ENCODE measurements at places on chromosomes 7 and 10.
A peak's percentile ranks its signal among the peaks of the same experiment; 100 is the strongest.

DNA sequence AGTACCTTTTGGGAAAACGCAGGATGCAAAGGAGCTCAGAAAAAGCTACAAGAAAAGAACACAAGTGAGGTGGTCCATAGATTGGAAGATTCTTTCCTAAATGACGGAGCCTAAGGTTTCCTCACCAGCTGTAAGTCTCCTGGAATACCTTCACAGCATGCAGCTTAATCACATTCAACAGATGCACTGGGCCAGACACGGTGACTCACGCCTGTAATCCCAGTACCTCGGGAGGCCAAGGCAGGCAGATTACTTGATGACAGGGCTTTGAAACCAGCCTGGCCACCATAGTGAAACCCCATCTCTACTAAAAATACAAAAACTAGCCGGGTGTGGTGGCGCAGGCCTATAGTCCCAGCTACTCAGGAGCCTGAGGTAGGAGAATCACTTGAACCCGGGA lies 228.7 kb downstream of the FRMD4A start:
- DNase-seq, result no peak

- DNase-seq, result no peak
Observed at GRCh38 chr10:96333101-96333500, 25.7 kb downstream of the OPALIN start.

GRCh38 chr10:49218480-49218879 lies 30.3 kb upstream of the TMEM273 start:
- no peak for DNase-seq

- DNase-seq, result no peak
Observed at GRCh38 chr7:108099713-108100112, 30.4 kb downstream of the LAMB4 start.

GRCh38 chr10:3372281-3372680 lies 199.7 kb upstream of the PITRM1 start:
- no peak for DNase-seq

GRCh38 chr10:99859585-99859984 lies 77.1 kb downstream of the ABCC2 start:
- DNase-seq, result no peak

GRCh38 chr10:43204943-43205671 lies 61.8 kb downstream of the RASGEF1A start:
- DNase-seq, result peak; percentile 37

DNA sequence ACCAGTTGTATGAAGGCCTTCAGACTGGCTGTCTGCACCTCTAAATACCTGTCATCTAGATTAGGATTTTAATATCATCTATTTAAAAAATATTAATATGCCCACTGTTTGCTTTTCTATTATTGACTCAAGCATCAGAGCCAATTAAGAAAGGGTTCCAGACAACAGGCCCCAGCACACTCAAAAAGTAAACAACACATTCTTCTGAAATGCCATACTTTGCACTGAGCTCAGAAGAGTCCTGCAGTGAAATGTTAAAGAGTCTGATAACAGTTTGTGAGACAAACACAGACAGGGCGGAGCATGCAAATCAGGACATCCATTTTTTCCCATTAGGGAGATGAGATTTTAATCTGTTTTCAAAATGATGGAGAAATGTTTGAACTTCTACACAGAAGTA lies 45.9 kb upstream of the KLF6 start:
- DNase-seq, result no peak

DNA sequence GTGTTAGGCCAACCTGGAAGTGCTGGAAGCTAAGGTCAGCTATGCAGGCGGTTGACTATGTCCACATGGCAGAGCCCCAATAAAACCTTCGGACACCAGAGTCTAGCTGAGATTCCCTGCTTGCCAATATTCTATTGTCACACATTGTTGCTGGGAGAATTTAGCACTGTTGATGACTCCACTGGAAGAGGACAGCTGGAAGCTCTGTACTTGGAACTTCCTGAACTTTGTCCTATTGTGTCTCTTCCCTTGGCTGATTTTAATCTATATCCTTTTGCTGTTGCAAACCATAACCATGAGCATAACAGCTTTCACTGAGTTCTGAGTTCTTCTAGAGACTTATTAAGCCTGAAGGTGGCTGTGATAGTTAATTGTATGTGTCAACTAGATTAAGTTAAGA lies 12.0 kb downstream of the XRCC2 start:
- no peak for DNase-seq

DNA sequence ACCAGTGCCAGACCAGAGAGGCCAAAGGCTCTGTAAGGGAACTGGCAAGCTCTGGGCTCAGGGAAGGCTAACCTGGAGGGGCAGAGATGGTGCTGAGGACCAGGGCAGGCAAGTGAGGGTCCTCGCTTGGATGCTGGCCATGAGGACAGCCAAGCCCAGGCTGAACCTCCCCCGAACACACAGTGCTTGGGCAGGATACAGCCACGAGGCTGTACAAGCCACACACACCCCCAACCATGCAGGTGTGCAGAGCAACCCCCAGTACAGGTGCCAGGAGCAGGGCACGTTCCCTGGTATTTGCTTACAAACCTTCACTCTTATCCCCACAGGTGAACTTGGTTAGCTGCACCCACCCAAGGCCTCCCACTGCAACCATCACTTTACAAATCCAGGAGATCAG lies 185.7 kb downstream of the GRID1 start:
- no peak for DNase-seq

Measured in midbrain (tissue), 1 donor.